Left renal cortex interstitium (tissue), 4 donors: ENCODE measurements at places on chromosomes 7 and 10. TPM values are rescaled to one million over a fixed set of nuclear protein-coding genes. Genes with fewer than 3 reads are reported as not detected.
A peak's percentile ranks its signal among the peaks of the same experiment; 100 is the strongest.

DNA sequence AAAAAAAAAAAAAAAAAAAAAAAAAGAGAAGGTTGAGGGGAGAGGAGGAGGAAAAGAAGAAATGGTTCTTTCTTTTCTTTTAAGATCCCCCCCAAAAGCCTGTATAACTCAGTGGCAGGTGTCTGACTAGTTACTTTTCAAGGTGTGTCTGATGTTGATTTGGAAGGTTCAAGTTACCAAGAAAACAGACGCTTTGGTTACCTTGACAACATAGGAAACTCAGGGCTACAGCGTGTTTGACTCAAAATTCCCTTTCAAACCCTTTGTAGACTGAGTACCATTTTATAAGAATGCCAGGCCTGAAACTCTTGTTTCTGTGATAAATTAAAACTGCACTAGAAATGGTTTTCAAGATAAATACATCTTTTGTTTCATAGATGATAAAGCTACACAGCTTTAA lies 286.8 kb downstream of the SKIDA1 start:
- DNase-seq = no peak

- no peak for DNase-seq
These were observed 9.5 kb downstream of the C10orf53 start for GRCh38 chr10:49688920-49689319.

DNA sequence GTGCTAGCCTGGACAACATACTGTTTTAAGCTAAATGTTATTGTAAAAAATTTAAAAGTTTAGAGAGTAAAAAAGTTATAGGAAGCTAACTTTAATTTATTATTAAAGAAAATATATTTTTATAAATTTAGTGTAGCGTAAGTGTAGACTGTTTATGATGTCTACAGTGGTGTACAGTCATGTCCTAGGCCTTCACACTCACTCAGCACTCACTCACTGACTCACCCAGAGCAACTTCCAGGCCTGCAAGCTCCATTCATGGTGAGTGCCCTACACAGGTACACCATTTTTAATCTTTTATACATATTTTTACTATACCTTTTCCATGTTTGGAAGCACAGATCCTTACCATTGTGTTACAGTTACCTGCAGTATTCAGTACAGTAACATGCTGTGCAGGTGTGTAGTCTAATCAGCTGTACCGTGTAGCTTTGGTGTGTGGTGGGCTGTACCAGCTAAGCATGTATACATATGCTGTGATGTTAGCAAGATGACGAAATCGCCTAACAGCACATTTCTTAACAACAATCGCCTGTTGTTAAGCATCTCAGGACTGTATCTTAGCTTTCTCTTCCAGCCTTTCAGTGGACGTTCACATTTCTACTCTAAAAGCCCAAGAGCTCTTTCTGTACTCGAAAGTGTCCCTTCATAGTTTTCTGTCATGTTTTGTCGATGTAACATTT lies 12.5 kb downstream of the RNF32 start:
- no peak for DNase-seq

DNA sequence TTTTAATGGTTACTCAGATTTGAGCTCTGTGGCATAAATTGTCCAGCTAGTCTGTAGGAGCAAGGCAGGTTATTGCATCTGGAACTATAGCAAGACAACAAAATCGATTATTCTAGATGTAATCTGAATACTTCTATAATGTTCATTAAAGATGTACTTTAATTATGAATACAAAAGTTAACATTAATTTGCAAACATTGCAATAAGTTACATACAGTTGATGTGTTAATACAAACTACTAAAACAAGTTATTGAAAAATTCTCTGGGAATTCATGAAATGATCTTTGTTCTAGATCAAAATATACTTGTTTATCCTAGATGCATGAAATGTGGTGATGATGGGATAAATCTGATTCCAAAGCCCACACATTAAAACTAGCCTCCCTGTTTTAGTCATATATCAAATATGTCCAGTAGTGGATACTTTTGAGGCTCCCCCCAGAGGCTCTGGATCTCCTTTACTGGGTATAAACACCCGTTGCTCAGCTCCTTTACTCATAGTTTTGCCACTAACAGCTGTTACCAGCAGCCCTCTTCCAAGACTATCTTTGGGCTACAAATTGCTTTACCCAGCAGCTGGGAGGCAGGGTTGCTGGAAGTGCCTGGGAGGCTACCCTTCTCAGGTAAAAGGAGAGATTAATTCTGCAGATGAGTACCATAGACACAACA lies 78.1 kb downstream of the ARL4A start:
- no peak for DNase-seq

DNA sequence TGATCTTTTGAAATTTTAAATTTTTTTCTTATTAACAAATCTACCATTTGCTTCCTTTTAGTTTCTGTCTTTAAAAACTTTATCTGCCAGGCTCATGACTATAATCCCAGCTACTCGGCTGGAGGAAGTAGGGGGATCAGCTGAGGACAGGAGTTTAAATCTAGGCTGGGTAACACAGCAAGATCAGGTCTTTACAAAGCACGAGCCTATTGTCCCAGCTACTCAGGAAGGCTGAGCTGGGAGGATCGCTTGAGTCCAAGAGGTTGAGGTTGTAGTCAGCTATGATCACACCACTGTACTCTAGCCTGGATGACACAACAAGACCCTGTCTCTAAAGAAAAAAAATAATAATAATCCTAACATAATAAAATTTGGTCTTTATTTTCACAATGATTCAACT lies 17.5 kb downstream of the DPY19L1 start:
- no peak for DNase-seq

- no peak for DNase-seq
These were observed 276.0 kb upstream of the VWC2 start for GRCh38 chr7:49497471-49497870.

DNA sequence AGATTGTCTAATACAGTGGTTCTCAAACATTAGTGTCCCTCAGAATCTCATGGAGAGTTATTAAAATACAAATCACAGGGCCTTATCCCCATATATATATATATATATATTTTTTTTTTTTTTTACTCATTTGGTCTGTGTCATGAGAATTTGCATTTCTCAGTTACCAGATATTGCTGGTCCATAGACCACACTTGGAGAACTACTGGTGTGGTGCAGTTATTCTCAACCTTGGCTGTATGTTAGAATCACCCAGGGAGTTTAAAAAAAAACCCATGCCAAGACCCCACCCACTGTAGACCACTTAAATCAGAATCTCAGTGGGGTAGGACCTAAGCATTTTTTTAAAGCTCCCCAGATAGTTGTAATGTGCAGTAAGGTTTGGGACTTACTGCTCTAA lies 179.9 kb downstream of the AUTS2 start:
- no peak for DNase-seq

GRCh38 chr7:151893405-151893923 lies 16.5 kb upstream of the PRKAG2 start:
- DNase-seq = no peak

GRCh38 chr7:44380189-44380830 lies 54.9 kb upstream of the CAMK2B start:
- no peak for DNase-seq

GRCh38 chr10:73841526-73842285 lies 30.3 kb upstream of the NDST2 start:
- no peak for DNase-seq

DNA sequence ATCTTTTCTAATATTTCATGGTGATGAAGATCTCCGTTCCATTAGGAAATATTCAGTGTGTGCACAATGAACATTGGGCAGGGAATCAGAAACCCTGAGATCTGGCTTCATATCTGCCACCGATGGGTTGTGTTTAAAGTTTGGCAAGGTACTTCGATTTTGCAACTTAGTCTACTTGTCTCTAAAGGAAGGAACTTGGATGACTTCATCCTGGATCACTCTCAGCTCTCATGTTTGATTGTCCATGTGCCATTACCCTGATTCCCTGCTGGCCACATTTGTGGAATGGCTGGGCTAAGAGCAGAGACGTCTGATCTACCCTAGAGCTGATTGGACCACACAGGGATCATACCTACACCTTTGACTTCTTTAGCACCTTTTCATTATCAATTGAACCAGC lies 177.0 kb upstream of the KMT2E start:
- DNase-seq = no peak

DNA sequence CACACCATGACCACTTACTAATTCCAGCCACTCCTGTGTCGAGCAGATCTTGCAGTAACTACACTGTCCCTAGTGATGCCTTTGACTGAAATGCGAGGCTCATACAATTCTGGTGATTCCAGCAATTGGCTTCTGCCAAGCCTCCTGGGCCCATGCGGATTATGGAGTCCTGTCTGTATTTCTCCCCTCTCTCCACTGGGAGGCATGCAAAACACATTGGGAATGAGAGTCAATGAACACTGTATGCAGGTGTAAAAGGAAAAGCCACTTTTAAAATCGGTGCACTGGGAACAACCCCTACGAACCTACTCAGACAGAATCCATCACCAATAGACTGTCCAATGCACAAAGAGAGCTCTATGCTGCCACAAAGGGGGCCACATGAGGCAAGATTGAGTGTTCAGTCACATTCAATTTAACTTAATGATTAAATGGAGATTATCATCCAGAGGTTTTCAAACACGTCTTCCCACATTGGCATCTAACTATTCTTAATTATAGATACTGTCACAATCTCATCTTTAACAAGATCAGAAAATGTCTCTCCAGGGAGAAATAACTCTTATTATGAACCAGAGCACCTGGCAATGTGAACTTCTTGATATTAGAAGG lies 550.6 kb downstream of the GLRX3 start:
- DNase-seq = peak; percentile 19

HOXA7 gene
- 33.9 TPM for polyA plus RNA-seq

LIPM gene
- not detected for polyA plus RNA-seq

SPDYE2 gene
- 2.4 TPM for polyA plus RNA-seq

GPR37 gene
- 2.1 TPM for polyA plus RNA-seq
